K562 (cell line): ENCODE measurements at places on chromosomes 3 and 15.

- no peak for DNase-seq
Measured at GRCh38 chr3:82114589-82114988, 353.1 kb upstream of the GBE1 start.

- DNase-seq, result no peak
Measured at GRCh38 chr3:113272385-113272779, 61.0 kb downstream of the BOC start.

DNA sequence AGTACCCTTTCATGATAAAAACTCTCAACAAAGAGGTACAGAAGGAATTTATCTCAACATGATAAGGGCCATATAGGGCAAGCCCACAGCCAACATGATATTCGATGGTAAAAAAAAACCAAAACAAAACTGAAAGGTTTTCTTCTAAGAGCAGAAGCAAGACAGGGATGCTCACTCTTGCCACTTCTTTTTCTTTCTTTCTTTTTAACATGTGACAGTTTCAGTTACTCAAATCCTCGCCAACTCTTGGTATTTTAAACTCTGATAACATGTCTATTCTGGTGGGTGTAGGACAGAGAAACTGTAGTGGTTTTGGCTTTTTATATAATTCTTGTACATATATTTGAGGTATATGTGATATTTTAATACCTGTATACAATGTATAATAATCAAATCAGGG, 74.0 kb upstream of the NMNAT3 start:
- DNase-seq, result no peak

DNA sequence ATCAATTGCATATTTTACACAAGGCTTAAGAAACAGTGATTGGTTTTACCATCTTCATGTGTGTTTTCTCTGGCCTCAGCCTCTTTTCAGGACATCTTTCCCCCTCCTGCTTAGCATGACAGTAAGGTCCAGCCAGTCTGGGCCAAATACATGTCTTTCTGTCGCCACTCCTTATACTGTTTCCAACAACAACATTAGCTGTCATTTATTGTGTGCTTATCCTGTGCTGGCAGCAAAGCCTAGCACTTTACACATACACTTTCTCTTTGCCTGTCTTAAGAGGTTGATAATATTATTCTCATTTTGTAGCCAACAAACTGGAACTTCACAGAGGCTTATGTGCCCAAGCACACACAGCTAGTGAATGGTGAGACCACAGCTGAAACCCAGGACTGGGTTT, 37.8 kb downstream of the B3GALNT1 start:
- no peak for DNase-seq

GRCh38 chr15:78405336-78405924, 32.6 kb upstream of the IREB2 start:
- no peak for DNase-seq

- peak; percentile 24 for DNase-seq
Measured at GRCh38 chr15:90647326-90647725, 69.8 kb upstream of the BLM start.

GRCh38 chr3:19107719-19108118, 40.6 kb upstream of the KCNH8 start:
- no peak for DNase-seq

- DNase-seq, result peak; percentile 26
Measured at GRCh38 chr3:88003115-88003755, 55.6 kb downstream of the CGGBP1 start.

DNA sequence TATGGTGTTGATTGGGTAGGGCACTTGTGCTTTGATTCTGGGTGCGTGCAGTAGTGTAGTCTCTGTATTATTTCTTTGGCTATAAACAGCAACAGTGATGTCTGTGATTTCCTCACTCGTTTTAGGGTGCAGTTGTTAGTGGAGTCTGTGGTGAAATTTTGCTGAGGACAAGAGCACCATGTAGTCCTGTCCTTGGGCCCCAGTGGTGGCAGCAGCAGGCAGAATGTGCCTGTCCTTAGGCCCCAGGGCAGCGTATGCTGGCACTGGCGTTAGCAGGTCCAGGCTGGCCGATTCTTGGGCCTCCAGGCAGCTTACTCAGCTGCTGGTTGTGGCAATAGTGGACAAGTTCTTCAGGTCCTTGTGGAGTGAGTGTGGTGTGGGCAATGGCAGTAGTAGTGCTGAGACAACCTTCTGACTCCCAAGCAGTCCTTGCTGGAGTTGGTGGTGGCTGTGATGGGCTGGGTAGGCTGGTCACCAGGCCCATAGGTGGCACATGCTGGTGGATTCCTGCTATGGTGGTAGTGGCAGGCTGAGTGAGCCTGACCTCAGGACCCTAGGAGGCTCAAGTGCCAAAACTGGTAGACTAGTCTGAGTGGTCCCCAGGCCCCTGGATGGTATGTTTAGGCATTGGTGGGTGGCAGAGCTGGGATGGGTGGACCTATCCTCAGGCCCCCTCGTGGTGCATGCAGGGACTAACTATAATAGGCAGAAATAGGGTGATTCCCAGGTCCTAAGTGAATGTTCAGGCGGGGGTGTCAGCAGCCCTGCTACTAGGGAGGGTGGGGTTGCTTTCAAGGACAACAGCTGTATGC, 56.3 kb downstream of the TNFAIP8L3 start:
- peak; percentile 21 for DNase-seq

- DNase-seq, result no peak
Measured at GRCh38 chr3:21913791-21914190, 162.8 kb upstream of the ZNF385D start.

DNA sequence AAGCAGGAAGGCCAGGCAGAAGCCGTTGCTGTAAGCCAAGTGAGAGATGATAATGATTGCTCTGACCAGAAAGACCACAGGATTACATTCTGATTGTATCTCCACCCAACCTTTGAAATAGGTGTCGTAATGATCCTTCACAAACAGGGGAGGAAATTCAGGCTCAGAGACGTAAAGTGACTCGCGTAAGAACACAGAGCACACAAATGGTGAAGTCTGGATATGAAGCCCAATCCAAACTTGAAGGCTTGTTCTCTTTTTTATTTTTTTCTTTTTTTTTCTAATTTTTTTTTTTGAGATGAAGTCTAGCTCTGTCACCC, 25.3 kb upstream of the PIAS1 start:
- DNase-seq, result no peak

GRCh38 chr15:50627351-50628055, 59.1 kb downstream of the TRPM7 start:
- no peak for DNase-seq

DNA sequence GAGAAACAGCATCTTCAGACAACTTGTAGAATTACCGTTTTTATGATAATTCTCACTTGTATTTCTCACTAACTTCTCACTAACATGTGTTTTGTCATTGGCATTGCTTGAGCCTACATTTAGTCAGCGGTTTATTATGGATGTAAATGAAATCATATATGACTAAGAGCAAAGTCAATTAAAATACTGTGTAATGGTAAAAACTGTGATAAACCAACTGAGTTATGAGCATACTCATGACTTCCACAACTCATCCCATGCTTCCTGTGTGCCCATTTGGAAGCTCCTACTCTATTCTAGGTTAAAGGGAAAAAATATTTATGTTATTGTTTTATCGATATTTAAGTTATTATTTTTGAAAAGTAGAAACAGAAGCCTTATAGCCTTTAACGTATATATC, 12.8 kb downstream of the PXK start:
- DNase-seq, result no peak

GRCh38 chr15:66625531-66625930, 59.7 kb upstream of the LCTL start:
- DNase-seq, result no peak

DNA sequence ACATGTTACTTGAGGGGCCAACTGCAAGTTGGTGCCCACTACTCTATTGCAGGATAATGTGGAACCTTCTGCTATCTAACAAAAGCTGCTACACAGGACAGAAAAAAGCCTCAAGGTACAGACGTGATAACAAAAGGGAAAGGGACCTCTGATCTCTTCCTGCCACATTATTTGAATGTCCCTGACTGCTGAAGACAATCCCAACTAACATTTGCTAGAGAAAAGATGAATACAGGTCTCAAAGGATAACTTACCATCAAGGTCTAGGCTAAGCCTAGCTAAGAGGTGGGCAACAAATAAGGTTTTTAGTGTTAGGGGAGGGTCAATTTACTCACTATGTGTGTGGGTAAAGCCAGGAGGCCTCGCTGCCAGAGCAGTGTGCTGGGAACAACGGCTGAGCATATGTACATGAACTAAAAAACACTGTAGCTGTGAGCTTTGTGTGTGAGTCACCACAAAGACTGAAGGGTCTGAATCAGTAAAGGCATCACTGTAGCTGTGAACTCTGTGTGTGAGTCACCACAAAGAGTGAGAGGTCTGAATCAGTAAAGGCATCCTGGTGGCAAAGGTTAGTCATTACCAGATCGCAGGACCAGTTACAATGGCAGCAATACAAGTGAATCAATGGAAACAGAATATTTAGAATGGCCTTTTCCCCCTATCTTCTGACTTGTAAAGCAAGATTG, 111.7 kb downstream of the LMLN start:
- peak; percentile 24 for DNase-seq

DNA sequence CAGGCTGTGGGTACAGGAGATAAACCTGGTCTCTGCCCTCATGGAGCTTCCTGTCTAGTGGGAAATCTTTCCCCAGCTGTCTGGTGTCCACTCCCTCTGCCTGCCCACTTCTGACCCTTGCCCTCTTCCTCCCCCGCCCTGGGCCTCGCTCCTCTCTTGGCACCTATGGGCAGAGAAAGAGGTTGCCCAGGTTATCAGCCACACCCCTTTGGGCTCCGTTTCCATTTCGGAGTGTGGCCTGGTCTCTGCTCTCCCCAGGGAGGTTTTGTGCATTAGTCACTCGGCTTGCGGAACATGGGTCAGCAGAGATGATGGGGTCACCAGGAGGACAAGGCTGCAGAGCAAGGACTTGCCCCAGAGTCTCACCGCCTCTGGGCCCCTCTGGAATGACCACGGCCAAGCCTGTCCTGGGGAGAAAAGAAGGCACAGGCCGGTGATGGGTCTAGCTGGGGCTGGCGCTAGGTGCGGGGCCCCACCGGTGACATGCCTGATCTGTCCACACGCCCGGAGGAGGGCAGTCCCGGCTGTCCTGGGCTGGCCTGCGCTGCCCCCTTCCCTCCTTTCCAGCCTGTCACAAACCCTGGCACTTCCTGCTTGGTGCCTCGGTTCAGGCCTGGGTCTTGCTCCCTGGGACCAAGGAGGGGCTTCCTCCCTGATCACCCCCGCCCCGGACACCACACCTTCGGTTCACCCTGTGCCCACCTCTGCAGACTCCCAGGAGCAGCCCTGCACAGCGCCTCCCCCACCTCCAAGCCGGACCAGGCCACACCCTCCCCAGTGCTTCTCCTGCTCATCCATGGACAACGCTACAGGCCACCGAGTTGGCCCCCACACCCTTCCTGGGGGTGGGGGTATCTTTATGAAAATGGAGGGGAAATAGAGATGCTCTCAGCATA, 35.6 kb upstream of the MUC4 start:
- DNase-seq, result no peak

DNA sequence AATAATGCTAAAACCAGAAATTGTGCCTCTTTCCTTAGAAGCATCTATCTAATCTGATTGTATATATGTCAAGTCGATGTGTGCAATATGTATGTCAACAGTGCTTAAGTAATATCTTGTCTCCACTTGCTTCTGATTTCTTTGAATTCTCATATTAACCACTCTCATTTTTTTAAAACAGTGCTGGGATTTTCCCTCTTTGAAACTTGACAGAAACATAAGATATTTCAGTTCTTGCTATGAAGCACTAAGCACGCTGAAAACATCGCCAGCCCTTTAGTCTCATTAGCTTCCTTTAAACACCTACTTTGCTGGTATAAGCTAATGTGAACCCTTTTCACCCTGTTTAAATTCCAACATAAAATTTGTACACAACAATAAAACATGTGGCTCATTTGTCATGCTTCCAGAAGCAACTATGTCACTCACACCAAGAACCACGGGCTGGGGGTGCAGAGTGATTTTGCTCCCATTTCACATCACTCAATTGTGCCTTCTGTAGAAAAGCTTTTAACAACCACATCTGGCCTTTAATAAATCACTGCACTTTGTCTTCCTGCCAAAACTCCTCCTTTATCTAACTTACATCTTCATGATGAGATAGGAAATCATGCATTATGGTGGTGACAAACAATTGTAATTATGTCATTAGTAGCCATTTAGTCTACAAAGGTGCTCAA, 185.2 kb downstream of the FOXP1 start:
- no peak for DNase-seq

DNA sequence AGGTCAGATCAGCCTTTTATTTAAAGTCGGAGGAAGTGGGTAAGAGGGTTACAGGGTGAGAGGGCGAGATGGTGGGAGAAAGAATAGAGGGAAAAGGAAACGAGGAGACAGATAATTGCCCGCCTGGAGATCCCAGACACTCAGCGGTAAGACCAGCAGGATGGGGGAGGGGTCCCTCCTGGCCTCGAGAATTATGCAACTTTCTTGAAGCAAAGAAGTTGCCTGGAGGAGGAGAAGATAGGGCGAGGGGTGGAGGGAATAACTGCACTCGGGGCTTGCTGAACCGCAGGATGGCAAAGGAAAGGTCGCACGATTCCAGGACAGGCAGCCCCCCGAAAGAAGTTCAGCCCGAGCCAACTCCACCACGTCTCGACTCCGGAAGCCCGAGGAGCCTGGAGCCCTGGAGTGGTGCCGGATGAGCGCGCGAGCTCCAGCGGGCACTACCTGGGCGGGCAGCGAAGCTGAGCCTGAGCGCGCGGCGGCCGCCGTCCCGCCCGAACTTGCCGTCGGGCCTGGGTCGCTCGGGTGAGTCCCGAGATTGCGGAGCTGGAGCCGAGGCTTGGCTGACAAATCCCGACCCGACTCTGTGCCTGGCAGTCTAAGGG, 402 bp downstream of the WWTR1 start:
- no peak for DNase-seq

DNA sequence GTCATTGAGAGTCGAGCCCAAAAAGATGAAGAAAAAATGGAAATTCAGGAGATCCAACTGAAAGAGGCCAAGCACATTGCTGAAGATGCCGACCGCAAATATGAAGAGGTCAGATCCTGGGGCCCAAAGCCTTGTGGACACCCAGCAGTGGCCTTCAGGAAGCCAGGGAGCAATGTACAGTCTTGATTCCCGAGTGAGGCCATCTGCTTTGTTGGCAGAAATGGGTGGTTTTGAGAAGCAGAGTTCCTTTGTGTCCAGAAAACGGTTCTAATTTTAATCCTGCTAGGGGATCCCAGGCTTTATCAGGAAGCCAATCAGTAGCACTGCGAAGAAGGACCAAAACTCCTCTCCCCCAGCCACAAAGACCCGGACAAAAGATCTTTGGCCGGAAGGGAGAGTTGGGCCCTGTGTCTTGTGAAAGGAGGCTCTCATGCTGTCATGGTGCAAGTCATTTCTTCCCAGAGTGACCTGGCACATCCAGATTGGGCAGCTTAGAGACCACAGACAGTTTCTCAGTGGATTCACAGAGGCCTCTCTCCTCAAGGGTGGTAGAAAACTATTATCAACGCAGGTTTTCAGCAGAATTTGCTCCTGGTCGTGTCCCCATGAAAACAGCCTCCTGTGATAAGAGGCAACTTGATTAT, 17.1 kb downstream of the TPM1 start:
- no peak for DNase-seq
